ENCODE measurements at places on chromosomes 1 and 21.

GRCh38 chr1:75708910-75709309 lies 15.6 kb upstream of the ACADM start:
- no peak for DNase-seq

DNA sequence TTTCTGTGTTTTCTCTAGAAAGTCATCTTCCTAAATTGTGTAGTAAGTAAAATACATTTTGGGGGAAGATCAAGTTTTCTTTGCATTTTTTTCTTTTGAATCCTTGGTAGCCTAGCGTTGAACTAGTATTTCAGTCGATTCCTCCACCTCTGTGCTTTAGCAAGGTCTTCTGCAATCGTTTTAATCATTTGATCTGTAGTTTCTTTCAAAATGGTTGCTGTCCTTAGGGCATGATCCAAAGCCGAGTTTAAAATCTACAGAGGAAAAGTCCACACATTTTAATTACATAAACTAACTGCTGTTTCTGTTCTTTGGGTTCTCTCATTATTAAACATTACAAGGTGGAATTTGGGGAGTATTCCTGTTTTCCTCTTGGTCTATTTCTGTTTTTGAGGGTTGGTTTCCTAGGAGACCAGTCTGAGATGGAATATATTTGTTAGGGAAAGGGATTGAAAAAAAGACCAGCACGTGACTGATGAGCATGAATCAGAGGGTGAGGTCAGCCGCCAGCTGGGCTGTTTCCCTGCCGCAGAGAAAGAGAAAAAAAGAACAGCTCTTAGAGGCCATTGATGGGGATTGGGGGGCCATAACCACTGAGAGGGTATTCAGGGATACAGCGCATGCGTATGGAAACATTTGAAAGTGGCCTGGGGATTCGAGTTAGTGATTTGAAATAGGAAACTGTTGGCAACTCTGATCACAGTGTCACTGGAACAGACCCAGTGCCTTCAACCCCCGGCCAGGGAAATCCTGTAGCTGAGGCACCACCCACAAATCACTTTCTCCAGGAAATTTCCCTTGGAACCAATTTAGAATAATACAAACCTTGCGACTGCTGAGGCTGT lies 40.6 kb downstream of the AKNAD1 start:
- no peak for DNase-seq

- DNase-seq: no peak
Observed at GRCh38 chr1:213779228-213779627, 208.5 kb upstream of the PROX1 start.

GRCh38 chr1:21497466-21498061 lies 11.7 kb upstream of the ALPL start:
- no peak for DNase-seq

DNA sequence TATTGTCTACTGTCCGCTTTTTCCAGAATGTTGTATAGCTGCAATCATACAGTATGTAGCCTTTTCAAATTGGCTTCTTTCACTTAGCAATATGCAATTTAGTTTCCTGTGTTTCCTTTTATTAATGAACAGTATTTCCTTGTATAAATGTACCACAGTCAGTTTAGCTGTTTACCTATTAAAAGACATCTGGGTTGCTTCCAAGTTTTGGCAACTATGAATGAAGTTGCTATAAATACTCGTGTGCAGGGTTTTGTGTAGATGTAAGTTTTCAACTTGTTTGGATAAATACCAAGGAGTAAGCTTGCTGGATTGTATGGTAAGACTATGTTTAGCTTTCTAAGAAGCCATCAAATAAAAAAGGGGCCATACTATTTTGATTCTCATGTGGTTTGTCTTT lies 24.4 kb upstream of the KCNJ6 start:
- DNase-seq: no peak

DNA sequence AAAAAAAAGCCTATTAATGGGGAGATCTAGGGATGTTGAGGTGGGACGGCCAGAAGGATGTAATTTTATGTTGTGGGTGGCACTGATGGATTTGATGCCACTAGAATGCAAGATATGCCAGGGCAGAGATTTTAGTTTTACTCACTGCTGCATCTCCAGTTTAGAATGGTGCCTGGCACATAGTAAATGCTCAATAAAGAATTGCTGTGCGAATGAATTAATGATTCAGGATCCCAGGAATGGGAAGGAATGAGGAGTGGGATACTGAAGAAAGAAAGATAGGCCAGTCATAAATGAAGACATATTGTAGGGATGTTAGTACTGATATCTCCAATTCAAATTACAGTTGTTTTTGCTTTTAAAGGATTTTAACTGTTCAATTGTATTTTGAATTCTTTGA lies 72.6 kb downstream of the CAMTA1 start:
- no peak for DNase-seq

- no peak for DNase-seq
Observed at GRCh38 chr1:53851571-53852285, 13.6 kb upstream of the NDC1 start.

- no peak for DNase-seq
Observed at GRCh38 chr1:115123116-115123515, 33.8 kb upstream of the TSPAN2 start.

DNA sequence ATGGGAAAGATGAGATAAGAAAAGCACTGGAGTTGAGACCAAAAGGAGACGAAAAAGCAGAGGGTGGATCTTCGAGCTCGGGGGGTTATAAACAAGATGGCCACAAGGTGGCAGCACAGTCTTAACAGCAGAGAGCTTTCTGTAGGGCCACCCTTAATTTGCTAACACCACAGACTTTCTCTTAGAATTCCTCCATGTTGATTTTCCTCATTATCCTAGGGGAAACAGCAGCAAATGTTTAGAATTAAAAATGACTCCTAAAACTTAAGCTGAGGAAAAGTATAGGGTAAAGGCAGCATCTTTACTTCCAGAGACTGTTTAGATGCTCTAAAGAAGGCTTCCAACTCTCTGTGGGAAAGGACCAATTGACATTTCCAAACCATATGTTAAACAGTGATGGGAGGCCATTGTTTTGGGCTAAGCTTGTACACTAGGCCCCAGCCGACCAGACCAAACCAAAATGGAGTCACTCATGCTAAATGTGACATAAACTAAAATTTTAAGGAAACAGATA lies 2.5 kb upstream of the APOBEC4 start:
- peak; percentile 75 for DNase-seq

GRCh38 chr21:25934130-25934529 lies 199.4 kb downstream of the GABPA start:
- no peak for DNase-seq
